Fibroblast of mammary gland (primary cell): ENCODE measurements at places on chromosomes 7 and 10.
A peak's percentile ranks its signal among the peaks of the same experiment; 100 is the strongest.

DNA sequence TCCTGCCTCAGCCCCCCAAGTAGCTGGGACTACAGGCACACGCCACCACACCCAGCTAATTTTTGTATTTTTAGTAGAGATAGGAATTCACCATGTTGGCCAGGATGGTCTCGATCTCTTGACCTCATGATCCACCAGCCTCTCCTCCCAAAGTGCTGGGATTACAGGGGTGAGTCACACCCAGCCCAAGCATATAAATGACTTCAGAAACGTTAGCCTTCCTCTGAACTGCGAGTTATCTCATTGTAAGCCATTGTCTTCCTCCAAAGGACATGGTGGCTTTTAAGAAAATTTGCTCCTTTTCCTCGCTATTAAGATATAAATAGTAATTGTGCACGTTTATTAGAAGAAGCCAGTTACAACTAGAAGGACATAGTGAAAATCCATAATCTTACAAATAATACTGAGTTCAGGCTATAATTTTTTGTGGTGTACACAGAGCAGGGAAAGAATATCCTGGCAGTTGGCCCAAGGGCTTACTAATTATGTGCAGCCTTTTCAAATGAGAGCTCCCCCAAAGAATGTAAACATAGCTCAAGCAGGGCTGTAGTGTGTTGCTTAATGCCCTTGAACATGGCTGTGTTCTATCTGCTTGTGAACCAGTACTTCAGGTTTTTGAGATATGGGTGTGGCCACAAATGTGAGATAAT is 495.8 kb downstream of the PARD3 start:
- peak; percentile 95 for DNase-seq

- DNase-seq = no peak
These were observed 45.1 kb downstream of the ZMIZ1 start for GRCh38 chr10:79113827-79114226.

DNA sequence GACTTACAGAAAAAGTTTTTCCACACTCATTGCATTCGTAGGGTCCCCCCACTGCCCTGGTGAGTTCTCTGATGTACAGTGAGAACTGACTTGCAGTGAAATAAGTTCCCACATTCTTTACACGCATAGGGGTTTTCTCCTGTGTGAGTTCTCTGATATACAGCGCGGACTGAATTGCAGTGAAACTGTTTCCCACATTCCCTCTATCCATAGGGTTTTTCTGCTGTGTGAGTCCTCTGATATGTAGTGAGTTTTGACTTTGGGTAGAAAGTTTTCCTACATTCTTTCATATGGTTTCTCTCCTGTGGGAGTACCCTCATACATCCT is 147.0 kb downstream of the GLRX3 start:
- DNase-seq = no peak

DNA sequence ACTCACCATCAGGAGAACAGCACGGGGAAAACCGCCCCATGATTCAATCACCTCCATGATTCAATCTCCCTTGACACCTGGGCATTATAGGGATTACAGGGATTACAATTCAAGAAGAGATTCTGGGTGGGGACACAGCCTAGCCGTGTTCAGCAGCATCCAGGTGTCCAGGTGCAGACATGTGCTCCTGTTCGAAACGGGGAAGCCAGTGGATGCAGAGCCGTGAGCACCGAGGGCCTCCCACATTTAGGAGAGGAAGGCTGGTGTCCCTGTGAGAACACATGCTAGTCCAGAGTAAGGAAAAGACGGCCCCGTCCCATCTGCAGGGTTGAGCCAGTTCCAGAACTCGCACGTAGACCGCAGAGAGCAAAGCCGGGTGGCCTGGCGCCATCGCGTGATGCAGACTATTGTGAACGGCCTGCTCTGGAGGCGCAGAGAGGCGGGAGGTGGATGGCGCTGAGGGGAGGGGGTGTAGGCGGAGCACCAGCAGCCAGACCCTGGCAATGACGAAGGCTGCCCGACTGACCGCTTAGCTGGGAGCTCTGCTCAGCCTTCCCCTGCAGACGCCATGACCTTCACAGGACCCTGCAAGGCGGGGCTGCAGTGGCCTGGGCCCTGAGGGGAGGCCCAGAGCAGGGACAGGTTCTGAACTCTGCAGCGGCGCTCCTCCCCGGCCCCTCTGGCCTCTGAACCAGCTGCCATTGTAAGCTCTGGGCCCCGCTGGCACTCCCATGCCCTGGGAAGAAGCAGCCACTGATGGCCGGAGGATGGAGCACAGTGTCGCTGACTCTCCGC is 141.6 kb upstream of the TCERG1L start:
- DNase-seq = no peak

DNA sequence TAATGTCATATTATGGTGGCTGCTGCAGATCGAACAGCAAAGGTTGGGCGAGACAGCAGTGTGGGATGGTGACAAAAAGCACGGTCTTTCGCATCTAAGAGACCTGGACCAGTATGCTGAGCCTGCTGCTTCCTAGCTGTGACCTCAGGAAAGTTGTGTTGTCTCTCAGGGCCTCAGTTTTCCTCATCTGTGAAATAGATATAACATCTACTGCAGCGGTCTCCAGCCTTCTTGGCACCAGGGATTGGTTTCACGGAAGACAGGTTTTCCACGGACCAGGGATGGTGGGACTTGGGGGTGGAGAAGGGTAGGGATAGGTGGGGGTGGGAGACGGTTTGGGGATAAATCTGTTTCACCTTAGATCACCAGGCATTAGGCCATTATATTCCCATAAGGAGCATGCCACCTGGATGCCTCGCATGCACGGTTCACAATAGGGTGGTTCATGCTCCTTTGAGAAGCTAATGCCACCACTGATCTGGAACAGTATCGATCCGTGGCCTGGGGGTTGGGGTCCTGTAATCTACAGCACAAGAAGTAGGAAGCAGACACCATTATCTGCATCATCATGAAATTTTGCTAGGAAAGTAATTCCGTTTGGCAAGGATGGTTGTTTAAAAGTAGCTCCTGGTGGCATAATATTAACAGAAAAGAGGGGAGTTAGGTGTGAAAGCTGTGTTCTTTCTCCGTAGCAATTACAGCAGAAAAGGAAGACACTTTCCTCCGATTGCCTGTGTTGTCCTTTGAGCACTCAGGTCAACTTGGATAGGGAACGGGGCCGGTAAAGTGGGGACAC is 10.8 kb downstream of the KLF6 start:
- DNase-seq = peak; percentile 86

- DNase-seq = no peak
These were observed 108.2 kb upstream of the EGR2 start for GRCh38 chr10:62924344-62924748.

- DNase-seq = no peak
These were observed 144.3 kb downstream of the WNT2 start for GRCh38 chr7:117178600-117178999.

DNA sequence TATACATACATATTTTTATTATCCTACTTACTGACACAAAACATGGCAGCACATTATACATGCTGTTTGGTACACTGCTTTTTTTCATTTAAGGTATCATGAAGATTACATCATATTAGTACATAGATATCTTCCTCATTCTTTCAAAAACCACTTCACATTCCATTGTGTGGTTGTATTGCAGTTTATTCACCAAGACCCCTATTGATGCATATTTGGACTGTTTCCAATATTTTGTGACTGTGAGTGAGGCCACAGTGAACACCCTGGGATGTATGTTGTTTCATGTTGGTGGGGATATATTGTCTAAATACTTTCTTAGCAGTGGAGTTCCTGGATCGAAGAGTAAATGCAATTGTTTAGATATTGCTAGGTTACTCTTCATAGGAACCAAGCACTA is 39.0 kb downstream of the TFAM start:
- no peak for DNase-seq

GRCh38 chr7:155950898-155951553 is 138.8 kb upstream of the SHH start:
- DNase-seq = no peak

GRCh38 chr7:30671793-30672465 is 10.3 kb downstream of the CRHR2 start:
- DNase-seq = peak; percentile 78

GRCh38 chr10:6385665-6386064 is 182.9 kb downstream of the PFKFB3 start:
- DNase-seq = peak; percentile 55
